Stimulated activated CD8-positive, alpha-beta memory T cell treated with anti-CD3 and anti-CD28 coated beads, Interleukin-15, amount 100 ng/mL, for 24 hours (primary cell): ENCODE measurements at places on chromosomes 5 and 9.
A peak's percentile ranks its signal among the peaks of the same experiment; 100 is the strongest.

DNA sequence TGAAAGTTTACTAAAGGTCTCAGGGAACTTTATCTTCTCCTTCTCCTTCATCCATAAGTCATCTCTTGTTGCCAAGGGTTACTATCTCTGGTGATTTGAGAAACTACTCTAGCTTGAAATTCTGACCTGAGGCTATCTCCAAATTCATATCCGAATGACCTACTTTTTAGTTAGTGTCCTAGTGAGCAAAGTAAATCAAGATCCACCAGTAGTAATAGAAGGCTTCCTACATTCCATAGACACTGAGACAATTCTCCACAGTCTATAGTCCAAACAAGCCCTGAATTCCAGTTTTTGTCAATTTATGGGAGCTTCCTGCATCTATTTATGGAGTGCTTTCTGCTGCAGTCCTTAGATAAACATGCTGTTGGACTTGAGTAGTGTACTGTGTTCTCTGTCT lies 5.0 kb downstream of the IL7R start:
- no peak for DNase-seq

DNA sequence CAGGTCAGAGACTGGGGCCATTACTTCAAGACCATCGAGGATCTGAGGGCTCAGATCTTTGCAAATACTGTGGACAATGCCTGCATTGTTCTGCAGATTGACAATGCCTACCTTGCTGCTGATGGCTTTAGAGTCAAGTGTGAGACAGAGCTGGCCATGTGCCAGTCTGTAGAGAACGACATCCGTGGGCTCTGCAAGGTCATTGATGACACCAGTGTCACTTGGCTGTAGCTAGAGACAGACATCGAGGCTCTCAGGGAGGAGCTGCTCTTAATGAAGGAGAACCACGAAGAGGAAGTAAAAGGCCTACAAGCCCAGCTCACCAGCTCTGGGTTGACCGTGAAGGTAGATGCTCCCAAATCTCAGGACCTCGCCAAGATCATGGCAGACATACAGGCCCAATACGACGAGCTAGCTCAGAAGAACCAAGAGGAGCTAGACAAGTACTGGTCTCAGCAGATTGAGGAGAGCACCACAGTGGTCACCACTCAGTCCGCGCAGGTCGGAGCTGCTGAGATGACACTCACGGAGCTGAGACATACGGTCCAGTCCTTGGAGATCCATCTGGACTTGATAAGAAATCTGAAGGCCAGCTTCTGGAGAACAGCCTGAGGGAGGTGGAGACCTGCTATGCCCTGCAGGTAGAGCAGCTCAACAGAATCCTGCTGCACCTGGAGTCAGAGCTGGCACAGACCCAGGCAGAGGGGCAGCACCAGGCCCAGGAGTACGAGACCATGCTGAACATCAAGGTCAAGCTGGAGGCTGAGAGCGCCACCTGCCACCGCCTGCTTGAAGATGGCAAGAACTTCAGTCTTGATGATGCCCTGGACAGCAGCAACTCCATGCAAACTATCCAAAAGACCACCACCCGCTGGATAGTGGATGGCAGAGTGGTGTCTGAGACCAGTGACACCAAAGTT lies 9.3 kb downstream of the NIPBL start:
- DNase-seq = no peak

GRCh38 chr9:91915524-91916263 lies 34.3 kb downstream of the ROR2 start:
- DNase-seq = no peak

GRCh38 chr5:159698322-159698721 lies 218.0 kb upstream of the ADRA1B start:
- DNase-seq = no peak

DNA sequence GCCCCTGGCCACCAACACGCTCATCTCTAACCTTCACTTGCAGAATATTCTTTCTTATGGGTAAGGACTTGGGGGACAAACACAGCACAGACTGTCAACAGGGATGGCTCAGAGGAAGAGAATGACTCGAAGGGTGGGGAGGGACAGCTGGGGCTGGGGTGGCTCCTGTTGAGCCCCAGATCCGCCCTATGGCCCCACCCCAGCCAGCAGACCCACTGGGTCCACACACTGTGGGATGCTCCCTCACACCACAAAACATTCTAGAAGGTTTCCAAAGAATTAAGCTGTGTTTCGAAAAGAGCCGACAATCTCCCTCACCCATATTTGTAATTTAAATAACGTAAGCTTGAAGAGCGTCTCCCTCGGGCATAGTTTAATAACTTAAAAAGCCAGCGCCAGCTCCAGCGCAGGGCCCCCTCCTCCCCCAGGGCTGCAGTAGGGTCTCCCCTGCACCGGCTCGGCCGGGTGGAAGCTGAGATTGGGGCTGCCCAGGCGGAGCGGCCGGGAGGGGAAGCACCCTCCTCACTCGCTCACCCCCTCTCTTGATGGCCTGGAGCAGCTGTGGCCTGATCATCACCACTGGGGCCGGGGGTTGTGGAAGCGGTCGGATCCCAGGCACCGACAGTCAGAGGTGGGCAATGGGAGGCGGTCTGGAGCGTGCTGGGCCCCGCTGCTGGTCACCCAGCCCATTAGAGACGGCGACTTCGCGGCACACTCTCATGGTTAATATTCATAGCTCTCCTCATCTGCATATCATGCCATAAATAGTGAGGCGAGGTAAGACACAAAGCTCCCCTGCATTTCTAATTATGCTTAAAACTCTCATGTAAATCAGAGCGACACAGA lies 37.6 kb downstream of the NACC2 start:
- no peak for DNase-seq

DNA sequence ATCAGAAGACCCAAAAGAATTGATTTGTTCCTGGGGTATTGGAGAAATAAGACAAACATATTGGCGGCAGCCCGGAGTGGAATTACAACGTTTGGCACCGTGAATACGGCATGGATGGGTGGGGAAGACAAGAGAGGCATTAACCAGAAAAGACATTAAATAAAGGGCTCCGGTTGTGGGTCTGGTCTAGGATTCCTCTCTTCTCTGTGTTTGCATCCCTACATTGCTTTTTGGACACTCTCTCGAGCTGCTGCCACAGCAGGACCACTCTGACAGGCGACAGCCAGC lies 138.7 kb upstream of the PALM2AKAP2 start:
- DNase-seq = no peak

DNA sequence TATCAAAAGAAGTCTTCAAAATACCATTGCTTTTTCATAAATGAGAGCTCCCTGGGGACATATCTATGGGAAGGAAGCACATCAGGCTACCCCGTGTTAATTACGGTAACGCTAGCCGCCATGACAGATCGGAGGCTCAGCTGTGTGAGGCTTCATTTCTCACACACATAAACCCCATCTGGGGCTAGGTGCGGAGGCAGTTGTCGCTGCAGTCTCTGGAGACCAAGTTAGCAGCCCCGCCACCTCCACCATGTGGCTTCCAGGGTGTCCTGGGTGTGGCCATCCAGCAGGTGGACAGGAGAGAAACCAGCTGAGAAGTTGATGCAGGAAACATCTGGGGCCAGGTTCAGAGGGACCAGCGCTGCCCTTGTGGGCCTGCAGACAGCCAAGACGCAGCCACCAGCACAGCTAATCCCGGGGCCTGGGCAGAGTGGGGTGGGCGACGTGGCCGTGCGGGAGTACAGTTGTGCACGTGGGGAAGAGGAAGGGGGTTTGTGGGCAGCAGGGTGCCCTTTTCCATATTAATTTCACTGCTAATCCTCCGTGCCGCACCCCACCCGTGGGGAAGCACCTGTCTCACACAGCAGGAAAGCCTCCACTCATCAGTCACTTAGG lies 426.5 kb downstream of the IRX1 start:
- DNase-seq = no peak

GRCh38 chr5:123610665-123611405 lies 98.9 kb downstream of the CSNK1G3 start:
- no peak for DNase-seq

GRCh38 chr9:70881333-70881732 lies 240.1 kb downstream of the TRPM3 start:
- no peak for DNase-seq

- DNase-seq = no peak
Measured at GRCh38 chr5:128052780-128053179, 30.8 kb upstream of the SLC12A2 start.

DNA sequence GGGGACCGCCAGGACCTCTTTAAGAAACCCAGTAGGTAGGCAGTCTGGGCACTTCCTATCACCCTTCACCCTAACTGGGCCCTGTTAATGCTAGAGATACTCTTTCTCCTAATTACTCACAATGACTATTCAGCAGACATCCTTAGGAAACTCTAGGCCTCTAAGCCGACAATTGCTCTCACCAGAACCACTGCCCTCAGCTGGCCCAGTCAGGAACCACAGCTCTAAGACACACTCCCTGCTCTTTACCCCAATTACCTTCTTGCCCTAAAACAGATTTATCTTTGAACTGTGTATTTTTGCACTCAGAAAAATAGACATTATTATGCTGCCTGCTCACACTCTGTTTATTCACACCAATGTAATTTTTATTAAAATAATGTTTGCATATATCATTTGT lies 432.6 kb upstream of the SLC30A5 start:
- DNase-seq = no peak

DNA sequence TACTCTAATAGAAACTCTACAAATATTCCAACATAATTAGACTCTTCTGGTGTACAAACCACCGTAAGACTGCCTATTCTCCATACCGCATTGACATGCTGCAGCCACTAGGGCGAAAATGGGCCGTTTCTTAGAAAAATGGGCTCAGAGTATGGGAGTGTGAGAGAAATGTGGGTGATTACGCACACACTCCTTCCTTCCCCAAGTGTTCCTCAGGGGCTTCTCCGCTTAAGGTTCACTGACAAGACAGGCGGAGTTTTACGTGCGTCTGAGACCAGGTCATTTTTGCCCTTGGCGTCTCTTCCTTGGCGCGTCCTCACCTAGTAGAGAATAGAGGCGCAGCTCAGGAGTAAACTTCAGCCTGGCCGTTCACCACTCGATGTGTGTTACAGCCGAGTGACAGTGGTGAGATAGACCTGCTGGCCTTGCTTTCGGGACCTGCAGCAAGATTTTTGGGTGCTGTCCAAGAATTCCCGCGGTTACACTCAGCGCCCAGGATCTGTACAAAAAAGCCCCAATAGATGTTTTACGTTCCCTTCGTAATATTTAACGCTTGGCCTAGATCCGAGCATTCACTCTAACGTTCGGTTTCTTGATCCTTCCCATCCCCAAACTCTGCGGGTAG lies 1.8 kb upstream of the NTRK2 start:
- no peak for DNase-seq

GRCh38 chr5:36607114-36607571 lies 737 bp downstream of the SLC1A3 start:
- DNase-seq = no peak

- no peak for DNase-seq
Measured at GRCh38 chr5:32362527-32362926, 49.8 kb upstream of the MTMR12 start.

DNA sequence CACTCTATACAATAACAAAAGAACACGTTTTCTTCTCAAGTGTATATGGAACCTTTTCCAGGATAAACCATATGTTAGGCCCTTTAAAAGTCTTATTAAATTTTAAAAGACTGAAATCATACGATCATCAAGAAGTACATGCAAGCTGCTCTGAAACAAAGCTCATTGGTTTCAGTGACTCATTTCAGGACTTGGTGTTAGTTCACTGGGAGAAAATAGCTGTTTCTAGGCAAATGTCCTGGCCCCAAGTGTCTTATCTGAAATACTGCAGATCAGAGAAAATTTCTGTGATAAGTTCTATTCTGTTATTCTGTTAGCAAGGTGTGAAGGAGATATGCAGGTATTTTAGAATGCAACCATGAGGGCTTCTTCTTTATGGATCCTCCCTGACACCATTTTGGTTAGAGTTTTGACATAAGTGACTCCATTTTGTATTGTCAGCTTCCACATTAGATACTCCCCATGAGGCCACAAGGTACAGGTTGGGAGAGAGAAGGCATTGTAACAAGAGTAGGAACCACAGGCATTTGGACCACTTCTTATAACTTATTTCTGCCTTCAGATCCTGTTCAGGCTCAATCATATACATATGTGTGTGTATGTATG lies 7.5 kb upstream of the CCDC180 start:
- no peak for DNase-seq

GRCh38 chr5:111857623-111858022 lies 100.6 kb upstream of the NREP start:
- no peak for DNase-seq

GRCh38 chr5:116076496-116076895 lies 8.3 kb upstream of the COMMD10 start:
- DNase-seq = no peak

DNA sequence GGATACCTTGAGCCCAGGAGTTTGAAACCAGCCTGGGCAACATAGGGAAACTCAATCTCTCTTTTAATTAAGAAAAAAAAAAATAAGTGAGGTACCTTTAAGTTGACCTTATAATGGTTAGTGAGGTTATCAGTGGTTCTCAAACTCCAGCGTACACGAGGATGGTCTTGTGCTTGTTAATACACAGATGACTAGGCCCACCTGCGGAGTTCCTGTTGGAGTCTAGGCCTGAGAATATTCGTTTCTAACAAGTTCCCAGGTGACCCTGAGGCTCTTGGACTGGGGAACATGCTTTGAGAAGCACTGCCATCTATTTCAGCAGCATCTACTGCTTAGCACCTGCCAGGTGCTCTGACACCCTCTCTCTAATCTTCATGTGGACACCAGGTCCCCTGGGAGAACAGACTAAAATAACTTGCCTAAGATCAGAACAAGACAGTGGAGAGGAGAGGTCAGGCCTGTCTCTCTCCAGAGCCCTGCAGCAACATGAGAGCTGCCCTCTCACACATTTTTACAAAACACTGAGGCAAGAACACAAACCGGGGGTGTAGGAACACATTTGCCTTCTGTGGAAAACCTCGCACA lies 24.6 kb downstream of the TLE1 start:
- DNase-seq = no peak

DNA sequence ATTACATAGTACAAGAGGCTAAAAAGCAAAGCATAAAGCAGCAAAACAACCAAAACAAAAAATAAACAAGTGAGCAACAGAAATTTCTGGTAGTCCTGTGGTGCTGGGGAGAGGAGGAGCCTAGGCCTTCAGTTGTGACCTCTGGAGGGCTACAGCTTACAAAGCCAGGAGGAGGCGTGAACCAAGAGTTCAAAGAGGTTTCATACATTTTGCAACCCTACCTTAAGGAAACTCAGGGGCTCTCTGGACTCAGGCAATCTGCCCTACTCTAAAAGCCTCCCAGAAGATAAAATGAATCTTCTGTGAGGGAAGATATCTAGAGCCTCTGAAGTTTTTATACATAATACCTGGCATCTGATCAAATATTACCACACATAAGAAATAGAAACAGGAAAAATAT lies 187.4 kb downstream of the AGTPBP1 start:
- no peak for DNase-seq

DNA sequence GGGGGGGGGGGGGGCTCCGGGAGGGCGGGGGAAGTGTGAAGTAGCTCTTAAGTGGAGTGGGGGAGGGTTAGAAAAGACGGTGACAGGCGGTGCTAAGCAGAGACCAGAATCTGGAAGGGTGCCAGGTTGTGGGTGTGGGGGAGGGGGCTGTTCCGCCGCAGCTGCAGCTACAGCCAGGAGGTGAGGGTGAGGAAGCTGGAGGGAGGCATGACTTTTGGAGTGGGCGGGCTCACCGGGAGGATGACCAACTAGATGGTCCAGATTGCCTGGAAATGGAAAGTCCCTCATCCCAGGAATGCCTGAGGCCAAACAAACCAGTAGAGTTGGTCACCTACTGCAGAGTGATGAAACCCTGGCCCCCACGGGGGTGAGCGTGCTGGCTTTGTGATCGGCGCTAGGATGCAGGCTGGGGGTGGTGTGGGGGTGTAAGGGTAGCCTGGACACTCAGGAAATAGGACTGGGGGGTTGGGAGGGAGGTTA lies 158.1 kb upstream of the SHB start:
- peak; percentile 17 for DNase-seq
